ENCODE measurements at places on chromosomes 1 and 21.

DNA sequence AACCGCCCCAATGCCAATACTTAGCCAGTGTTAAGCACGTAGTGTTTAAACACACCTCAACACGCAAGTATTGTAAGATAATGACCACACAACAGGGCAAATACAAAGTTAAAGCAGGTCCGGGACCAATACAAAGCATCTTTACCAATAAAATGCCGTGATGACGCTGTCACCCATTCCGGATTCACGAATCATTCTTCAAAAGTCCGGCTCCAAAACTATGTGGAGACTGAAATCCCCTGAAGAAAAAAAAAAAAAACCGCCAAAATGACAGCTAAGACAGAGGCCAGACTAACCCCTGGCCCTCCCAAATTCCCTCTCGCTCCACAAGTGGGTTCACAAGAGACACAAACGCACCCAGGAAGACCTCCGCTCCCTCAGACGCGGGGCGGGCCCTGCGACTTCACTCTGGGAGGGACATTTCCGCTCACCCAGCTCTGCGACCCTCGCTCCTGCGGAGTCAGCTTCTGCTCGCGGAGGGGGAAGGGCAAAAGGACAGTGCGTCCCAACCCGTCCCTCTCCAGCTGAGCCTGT lies 625 bp upstream of the DARS2 start:
- no peak for DNase-seq

GRCh38 chr1:78855258-78855657 lies 151.3 kb downstream of the ADGRL4 start:
- DNase-seq, result no peak

DNA sequence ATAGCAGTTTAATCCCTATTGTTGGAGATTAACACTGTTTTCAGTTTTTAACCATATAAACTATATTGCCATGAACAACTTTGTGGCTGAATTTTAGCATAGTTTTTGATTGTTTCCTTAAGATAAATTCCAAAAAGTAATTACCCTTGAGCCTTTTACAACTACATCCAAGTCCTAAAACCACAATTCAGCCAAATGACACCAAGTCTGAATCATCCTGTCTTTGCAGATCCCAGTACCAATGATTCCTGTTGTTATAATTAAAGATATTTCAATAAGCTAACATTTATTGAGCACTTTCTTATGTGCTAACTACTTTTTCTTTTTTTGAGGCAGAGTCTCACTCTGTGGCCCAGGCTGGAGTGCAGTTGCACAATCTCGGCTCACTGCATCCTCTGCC lies 35.6 kb downstream of the IL23R start:
- DNase-seq, result no peak

- DNase-seq, result no peak
These were observed 48.4 kb downstream of the CAMK2N1 start for GRCh38 chr1:20437640-20438039.

DNA sequence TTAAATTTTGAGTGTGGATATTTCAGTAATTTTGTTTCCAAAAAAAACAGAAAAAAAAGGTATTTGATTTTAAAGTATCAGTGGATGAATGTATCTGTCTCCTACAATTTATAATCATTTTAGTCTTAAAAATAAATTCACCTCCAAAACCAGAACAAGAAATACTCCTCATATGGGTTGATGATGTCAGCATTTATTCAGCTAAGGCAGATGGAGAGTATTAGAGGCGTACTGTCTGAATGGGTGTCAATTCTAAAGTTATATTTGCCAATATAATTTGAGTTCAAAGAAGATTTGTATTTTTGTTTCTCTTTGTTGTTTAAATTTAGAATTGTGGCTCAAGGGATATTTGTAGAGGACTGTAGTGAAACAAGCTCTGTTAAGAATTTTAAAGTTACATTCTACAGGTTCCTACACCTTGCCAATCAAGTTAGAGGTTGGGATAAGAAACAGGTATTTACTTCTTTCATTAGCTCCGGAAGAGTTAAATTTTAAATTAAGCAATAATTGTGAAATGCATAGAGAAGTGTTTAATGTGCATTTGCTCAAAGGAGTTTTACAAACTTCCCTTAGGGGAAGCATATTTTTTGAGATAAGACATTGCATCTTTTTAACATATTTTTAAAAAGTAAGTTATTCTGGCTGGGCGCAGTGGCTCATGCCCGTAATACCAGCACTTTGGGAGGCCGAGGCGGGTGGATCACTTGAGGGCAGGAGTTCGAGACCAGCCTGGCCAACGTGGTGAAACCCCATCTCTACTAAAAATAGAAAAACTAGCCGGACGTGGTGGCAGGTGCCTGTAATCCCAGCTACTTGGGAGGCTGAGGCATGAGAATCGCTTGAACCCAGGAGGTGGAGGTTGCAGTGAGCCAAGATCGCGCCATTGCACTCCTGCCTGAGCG lies 1.2 kb downstream of the PLA2G4A start:
- DNase-seq, result no peak

DNA sequence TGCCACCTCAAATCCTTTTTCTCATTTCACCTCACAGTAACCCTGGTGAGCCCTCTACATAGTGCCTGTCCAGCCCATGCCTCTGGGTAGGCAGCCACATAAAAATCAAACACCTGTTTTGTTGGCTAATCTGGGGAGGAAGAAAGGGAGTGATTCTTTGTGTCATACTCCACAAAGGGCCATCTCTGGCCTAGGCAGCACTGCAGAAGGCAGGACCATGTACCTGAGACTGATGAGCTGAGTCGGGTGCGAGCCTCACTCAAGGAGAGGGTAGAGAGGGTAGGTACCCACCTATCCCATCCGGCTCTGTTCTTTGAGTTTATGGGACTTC lies 7.8 kb downstream of the TUFT1 start:
- DNase-seq, result no peak

- DNase-seq, result no peak
These were observed 1.6 kb downstream of the HSPB7 start for GRCh38 chr1:16015960-16016901.

- no peak for DNase-seq
These were observed 16.3 kb upstream of the TSPAN1 start for GRCh38 chr1:46158312-46159281.

GRCh38 chr1:228407106-228408040 lies 738 bp upstream of the TRIM11 start:
- DNase-seq, result no peak

- DNase-seq, result no peak
These were observed 44.5 kb downstream of the CD55 start for GRCh38 chr1:207366022-207366421.

DNA sequence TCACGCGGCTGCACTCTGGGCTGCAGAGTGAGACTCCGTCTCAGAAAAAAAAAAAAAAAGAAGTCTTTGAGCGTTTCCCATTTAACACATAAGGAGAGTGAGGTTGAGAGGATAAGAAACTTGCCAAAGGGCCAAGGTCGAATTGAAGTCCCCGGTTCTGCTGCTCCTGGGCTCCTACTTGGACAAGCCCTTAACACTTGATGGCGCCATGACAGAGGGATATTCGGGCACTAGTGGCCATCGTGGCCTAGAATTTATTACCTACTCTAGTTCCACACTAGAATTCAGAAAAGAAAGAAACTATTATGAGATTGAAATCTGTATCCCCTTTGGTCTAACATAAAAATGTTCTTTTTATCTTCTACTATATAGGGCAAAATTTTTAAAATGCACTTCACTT lies 65.7 kb upstream of the NEK2 start:
- DNase-seq, result no peak

GRCh38 chr21:22993822-22994574 lies 1995.8 kb downstream of the NCAM2 start:
- DNase-seq, result no peak

Data from GM18507 (cell line).